ENCODE measurements at places on chromosomes 1 and 21. TPM values are rescaled to one million over a fixed set of nuclear protein-coding genes. Genes with fewer than 3 reads are reported as not detected.

GRCh38 chr1:196027127-196027526 lies 581.1 kb downstream of the KCNT2 start:
- no peak for DNase-seq

DNA sequence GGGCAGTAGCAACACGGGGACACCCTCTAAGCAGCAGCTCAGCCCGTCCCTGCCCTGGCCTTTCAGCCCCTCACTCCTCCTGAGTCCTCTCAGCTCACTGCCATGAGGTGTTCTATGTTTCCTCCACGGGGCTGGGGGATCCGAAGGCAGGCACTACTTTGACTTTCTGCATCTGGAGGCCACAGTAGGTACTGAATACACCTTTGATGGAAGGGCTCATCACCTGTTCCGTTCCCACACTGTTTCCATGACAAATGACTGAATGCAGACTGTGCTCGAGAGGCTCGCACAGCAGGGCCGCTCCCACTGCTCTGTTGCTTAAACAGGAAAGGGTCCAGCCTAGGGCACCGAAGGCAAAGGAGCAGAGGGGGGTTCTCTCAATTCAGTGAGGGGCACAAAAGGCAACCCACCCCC lies 77.6 kb upstream of the DNAH14 start:
- no peak for DNase-seq

DNA sequence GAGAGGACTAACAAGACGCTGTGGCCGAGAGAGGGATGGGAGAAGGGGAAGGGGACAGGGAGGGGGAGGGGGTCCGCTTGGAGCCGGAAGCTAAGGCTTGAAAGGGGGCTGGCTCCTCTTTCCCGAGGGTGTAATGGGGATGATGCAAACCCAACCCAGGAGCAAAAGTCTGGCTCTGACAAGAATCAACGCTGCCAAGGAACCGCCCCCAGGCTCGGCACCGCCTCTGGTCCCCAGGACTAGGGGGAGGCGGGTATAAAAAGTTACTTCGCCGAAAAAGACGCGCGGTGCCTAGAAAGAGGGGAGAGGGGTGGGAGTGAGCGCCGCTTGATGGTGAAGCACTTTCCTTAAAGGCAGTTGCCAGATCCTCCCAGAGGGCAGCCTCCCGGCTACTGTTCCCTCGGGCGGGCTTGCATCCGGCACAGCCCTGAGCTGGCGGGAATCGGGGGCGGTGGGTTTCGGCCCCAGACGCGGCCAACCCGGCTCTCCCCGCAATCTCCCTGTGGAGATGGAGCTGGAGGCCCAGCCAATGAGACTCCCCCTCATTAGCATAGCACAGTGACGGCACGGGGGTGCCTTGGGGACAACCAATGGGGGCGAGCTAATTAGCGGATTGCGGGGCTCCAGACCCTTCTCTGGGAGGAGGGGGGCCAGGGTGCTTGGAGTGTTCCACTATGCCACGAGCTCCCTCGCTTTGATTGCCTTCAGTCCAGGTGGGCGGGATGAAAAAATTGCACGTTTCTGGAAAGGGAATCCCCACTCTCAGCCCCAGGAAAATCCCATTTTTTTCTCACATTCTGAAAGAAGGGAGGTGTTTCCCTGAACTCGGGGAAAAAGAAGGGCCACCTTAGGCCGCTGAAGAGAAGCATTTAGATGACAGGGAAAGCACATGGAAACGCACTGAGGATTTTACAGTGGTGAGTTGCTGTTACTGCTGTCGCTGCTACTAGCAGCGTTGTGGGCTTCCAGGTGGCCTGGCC lies at the start of gene KCNT2:
KCNT2 (minus strand) TSS at position 51 of the 980 bp plus-strand sequence. CDS start 131 bp downstream, outside the sequence.
- peak; percentile 29 for DNase-seq

GRCh38 chr1:151476083-151476482 lies 16.8 kb upstream of the POGZ start:
- no peak for DNase-seq

- peak; percentile 65 for DNase-seq
Measured at GRCh38 chr1:28417441-28417922, 47.9 kb downstream of the PHACTR4 start.

The RIPK4 gene
- total RNA-seq: under 0.01 TPM

The NES gene
- 46.1 TPM for total RNA-seq

The CRP gene
- not detected for total RNA-seq

Measured in IMR-90 (cell line).